ENCODE measurements at places on chromosomes 5 and 9.

DNA sequence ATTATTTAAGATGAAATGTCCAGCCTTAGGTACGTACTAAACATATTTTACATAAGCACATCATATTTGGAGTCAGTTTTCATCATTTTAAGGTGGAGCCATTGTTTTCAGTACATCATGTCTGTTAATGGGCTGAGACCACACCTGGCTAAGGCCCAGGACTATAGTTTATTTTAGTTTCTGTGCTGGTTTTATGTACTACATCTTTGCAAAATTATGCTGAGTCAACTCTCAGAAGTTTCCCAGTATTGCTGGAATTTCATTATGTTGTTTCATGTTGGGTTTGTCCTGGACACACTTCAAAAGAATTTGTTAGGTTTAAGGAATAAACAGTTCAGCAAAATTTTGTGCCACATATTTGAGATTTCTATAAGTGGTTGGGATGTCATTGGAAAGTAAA, 171.2 kb downstream of the CCDC171 start:
- DNase-seq: no peak

- no peak for DNase-seq
Observed at GRCh38 chr5:30686530-30686929, 507.0 kb upstream of the CDH6 start.

DNA sequence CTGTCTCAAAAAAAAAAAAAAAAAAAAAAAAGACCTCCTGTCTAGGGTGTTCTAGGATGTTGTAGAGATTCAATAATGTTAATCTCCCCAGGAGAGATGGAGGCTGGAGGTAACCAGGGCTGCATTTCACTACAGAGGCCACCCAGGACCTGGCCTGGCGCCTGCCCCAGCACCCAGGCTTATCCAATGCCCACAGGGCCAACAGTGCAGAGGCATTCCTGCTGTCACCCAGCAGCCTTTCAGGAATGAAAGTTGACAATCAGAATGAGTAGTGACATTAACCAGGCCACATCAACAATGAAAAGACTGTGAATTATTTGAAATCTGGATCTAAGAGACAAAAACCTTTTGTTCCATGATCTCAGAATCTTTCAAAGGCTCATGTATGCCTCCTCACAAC, 36.2 kb upstream of the GABRP start:
- DNase-seq: no peak

- DNase-seq: peak; percentile 88
Observed at GRCh38 chr9:122931226-122932121, at the start of gene ZBTB26. TSS of gene ZBTB26 (minus strand) at chr9:122931512. CDS start at chr9:122919934, 11,578 bp downstream.

GRCh38 chr5:151741678-151742423, 16.6 kb downstream of the ATOX1 start:
- no peak for DNase-seq

DNA sequence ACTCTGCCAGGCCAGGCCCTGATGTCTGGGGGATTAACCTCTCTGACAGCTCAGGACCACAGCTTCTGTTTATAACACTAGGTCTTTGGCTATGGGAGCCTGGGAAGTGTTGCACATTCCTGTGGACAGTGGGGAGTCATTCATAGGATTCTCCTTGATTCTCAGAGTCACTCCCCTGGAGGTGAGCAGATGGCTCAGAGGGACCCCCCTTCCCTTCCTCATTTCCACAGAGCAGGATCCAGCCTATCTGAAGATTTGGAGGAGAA, 60.2 kb downstream of the NRG2 start:
- DNase-seq: no peak

GRCh38 chr5:34547300-34548085, 108.6 kb upstream of the RAI14 start:
- DNase-seq: no peak

GRCh38 chr5:176632745-176633144, 2.3 kb downstream of the EIF4E1B start:
- DNase-seq: no peak

GRCh38 chr9:109510506-109510905, 12.4 kb upstream of the PTPN3 start:
- DNase-seq: no peak

All from GM18507 (cell line).